Hematopoietic multipotent progenitor cell (in vitro differentiated cells): ENCODE measurements at places on chromosomes 3 and 15.

DNA sequence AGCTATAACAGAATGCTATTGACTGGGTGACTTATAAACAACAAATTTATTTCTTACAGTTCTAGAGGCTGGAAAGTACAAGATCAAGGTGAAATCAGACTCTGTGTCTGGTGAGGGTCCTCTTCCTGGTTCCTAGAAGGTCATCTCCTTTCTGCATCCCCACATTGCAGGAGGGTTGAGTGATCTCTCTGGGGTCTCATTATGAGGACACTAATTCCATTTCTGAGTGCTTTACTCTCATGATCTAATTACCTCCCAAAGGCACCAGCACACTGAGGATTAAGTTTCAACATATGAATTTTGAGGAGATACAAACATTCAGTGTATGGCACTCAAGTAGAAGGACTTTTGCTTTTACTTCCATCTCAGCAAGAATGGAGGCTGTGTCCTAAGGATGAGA lies 534.1 kb upstream of the KCNMB2 start:
- DNase-seq, result no peak

- DNase-seq, result no peak
Measured at GRCh38 chr3:65005486-65005885, 317.7 kb upstream of the ADAMTS9 start.

- DNase-seq, result peak; percentile 78
Measured at GRCh38 chr15:52078876-52079700, 33.5 kb downstream of the BCL2L10 start.

- DNase-seq, result no peak
Measured at GRCh38 chr15:68421115-68421551, 10.8 kb downstream of the ITGA11 start.

- DNase-seq, result no peak
Measured at GRCh38 chr3:19264424-19264823, 116.1 kb downstream of the KCNH8 start.
